ENCODE measurements at places on chromosomes 3 and 15.

GRCh38 chr3:51705276-51706020 is 1.4 kb upstream of the GRM2 start:
- DNase-seq, result peak; percentile 52

GRCh38 chr3:174659511-174659910 is 199.6 kb upstream of the NAALADL2 start:
- DNase-seq, result no peak

DNA sequence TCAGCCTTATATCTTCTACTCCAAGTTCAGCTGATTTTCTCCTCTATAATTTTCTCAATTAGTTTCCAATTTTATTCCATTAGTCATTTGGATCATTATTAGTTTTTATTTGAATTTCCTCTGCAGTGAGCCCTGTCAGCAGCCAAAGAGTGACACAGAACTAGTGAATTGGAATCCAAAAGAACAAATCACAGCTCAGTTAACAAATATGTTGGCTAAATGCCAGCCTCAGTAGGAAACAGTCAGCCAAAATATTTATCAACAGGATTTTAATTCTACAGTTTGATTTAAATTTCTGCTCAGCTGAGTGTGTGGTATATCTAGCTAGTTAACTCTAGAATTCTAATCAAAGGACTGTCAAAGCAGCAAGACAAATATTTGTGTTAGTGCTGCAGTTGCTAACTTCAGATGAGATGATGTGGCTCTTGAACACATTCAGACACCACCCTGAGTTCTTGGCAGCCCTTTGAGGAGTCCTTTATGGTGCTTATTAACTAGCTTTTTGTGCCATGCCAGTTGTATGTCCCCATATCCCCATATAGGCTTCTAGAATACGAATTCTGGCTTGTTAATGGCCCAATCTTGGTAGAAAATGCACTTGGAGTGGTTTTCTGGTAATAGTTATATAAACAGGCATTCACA is 194.5 kb downstream of the CPNE4 start:
- no peak for DNase-seq

DNA sequence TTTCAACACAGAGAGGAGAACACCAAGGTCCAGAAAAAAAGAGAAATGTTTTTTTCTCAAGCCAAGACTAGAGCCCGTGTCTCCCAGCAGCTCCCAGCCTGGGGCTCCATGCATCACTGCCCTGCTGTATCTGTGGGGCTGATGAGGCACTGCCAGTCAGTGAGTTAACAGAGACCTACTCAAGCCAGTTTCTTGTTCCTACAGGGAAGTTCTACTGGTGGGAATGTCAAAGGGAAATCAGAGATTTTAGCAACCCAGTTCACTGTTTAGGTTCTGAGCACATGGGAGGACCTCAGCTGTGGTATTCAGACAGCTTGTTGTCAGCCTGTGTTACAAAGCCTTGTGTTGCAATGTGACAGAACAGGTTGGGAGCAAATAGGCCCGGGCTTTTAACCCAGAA is 234.3 kb downstream of the TLE3 start:
- DNase-seq, result no peak

GRCh38 chr3:26438325-26438940 is 184.1 kb upstream of the LRRC3B start:
- no peak for DNase-seq

GRCh38 chr3:156888576-156888975 is 62.4 kb downstream of the LEKR1 start:
- no peak for DNase-seq

- DNase-seq, result no peak
These were observed 33.4 kb upstream of the STIMATE start for GRCh38 chr3:52930748-52931147.

- DNase-seq, result no peak
These were observed 43.2 kb upstream of the SPPL2A start for GRCh38 chr15:50808728-50809127.

GRCh38 chr3:112327371-112327951 is 5.5 kb upstream of the CD200 start:
- no peak for DNase-seq

- DNase-seq, result no peak
These were observed 79.0 kb downstream of the NR2E3 start for GRCh38 chr15:71889385-71889784.

- DNase-seq, result no peak
These were observed 16.8 kb downstream of the RPUSD3 start for GRCh38 chr3:9826815-9827573.

DNA sequence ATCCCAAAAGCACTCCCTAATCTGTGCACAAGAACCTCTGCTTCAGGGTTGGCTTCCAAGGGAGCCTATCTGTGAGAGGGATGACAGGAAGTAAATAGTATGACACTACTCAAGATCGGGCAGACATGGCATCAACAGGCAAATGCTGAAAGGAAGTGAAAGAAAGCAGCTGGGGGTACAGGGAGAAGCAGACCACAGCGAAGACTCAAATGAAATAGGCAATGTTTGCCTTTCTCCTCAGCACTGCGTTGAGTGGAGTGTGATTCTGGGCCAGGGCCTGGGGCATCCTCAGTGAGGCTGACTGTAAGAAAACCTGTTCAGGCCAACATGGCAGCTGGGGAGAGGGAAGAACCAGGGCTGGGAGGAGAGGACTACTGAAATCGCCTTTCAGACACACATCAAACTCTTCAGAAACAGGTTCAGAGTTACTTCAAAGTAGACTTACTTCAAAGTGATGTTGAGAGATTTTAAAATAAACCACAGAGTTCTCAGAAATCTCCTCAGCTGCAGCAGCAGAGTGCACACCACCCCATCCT is 96.6 kb downstream of the SLC9A9 start:
- DNase-seq, result no peak

Measured in coronary artery (tissue), 2 donors.